ENCODE measurements at places on chromosomes 6 and 20. TPM values are rescaled to one million over a fixed set of nuclear protein-coding genes. Genes with fewer than 3 reads are reported as not detected.

Gene EEF1A2
- 0.47 TPM for total RNA-seq

- no peak for DNase-seq
Observed at GRCh38 chr6:94278146-94278545, 858.8 kb upstream of the EPHA7 start.

DNA sequence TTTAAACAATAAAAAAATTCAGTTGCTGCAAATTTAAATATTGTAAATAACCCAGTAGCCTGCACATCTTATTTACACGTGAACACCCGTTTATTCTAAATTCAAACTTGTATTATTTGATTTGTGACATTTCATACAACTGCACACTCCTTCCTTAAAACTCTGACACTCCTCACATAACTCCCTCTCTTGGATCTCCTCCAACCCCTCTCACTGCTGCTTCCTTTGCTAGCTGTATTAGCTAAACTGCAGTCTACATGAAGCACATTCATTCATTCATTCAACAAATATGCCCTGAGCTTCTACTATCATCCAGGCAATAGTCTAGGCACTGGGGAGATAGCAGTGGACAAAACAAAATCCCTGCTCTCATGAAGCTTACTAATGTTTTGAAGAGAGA is 47.0 kb downstream of the FBXL4 start:
- no peak for DNase-seq

- DNase-seq = no peak
Observed at GRCh38 chr20:45972500-45973183, 639 bp upstream of the ZNF335 start.

- DNase-seq = no peak
Observed at GRCh38 chr6:107129370-107129925, 14.1 kb upstream of the BEND3 start.

Gene EYS
- not detected for total RNA-seq

- no peak for DNase-seq
Observed at GRCh38 chr6:4983322-4983721, 20.5 kb downstream of the RPP40 start.

Gene MATN4
- total RNA-seq = not detected

Gene SRC
- total RNA-seq = 22.8 TPM

Gene OR12D1
- total RNA-seq = not detected

GRCh38 chr6:113291751-113292445 is 565.2 kb upstream of the MARCKS start:
- no peak for DNase-seq

- DNase-seq = no peak
Observed at GRCh38 chr6:109579361-109579760, 96.3 kb upstream of the ZBTB24 start.

GRCh38 chr6:53465732-53466131 is 79.2 kb downstream of the GCLC start:
- no peak for DNase-seq

Gene TENT5A
- total RNA-seq = 6.2 TPM

DNA sequence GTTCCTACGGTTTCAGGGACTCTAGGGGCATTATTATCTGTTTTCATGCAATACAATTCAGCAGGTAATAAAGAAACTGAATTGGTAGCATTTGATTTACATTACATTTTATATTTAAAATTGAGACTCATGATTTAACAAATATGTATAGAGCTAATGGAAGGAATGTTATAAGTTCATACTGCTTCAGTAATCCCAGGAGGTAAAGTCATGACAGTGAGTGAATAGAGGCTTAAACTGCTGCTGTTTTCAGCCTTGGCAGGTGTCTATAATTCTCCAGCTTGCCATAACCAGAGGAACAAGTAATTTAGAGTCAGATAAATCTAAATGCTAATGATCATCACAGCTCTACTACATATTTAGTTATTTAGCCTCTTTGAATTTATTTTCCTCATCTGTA is 360.8 kb upstream of the MANEA start:
- no peak for DNase-seq

Gene GUCA1A
- total RNA-seq = not detected

DNA sequence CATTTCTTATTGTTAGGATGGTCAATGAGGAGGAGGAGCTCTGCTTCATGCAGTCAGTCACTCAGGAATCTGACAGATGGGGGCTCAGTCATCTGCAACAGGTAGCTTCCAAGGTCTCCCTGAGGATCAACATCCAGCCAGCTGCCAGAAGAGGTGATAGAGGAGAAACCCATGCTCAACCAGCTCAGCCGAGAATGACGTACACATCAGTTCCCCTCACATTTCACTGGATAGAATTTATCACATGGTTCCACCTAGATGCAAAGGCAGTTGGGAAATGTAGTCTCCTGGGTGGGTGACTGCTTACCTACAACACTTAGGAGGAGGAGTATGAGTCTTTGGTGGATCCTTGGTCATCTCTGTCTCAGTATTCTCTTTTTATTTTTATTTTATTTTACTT is 144.5 kb downstream of the CEBPB start:
- DNase-seq = no peak

- DNase-seq = no peak
Observed at GRCh38 chr6:92701425-92702096, 717.8 kb downstream of the EPHA7 start.

DNA sequence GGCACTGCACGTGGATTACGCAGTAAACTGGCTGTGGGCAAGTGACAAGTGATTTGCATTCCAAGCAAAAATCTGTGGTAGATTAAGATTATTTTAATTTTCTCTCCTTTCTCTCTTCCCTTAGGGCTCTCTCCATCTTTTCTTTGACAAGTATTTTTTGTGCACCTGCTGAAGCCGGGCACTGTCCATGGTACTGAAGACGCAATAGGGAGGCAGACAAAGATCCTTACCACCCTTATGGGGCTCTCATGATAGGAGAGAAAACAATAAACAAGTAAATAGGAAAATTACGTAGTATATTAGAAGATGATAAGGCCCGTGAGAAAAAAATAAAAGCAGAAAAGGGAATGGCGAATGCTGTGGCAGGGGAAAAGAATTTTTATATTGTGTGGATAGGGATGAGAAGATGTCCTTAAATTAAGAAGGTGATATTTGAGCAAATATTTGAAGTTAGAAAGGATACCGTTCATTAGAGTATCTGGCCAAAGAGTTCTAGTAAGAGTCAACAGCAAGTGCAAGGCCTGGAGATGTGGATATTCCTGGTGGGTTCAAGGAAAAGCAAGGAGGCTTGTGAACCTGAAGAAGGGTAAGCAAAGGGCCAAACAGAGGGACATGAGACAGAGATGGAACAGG is 146.0 kb downstream of the LAMP5 start:
- DNase-seq = no peak

DNA sequence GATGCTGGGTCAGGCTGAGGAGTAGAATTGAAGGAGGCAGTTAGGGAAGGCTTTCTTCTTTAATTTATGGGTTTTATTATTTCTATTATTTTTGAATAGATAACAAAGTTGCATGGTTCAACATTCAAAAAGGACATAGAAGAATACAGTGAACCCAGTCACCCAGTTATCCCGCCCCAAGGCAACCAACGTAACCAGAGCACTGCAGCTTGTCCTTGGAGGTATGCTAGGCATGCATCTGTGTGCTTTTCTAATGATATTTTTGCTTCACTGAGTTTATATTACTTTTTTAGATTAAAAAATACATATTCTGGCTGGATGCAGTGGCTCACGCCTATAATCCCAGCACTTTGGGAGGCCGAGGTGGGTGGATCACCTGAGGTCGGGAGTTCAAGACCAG is 47.4 kb upstream of the DSN1 start:
- DNase-seq = no peak

DNA sequence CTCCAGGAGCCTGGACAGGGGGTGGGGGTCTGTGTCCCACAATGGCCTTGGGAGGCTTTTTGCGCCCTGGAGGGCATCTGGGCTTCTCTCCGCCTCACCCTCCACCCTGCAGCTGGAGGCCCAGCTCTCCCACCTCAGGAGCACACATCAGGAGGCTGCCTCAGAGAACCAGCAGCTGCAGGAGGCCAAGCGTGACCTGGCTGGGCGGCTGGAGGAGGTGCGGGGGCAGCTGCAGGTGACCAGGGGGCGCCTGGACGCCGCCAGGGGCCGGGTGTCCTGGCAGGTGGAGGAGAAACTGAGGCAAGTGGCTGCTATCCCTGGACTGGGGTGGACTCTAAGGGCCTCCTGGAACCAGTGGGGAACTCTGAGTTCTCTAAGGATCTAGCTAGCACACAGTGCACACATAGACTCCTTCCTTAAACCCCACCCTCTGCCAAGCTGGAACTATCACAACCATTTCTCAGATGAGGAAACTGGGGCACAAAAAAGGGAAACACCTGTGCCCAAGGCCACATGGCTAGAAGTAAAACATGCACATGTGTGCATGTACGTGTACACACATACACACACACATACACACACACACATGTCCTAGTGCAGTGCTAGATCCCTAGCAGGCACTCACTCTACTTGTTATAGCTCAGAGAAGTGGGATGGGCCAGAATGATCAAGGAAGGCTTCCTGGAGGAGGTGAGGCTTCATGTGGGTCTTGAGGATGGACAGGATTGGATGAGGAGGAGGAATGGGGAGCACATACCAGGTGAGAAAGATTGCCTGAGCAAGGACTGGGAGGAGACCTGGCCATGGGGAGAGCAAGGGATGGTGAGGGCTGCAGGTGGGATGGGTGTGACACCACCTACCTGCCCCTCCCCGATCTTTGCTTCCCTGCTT is 22.9 kb downstream of the RAB44 start:
- DNase-seq = no peak

Gene PNLDC1
- not detected for total RNA-seq

Gene FAM83B
- total RNA-seq = not detected

DNA sequence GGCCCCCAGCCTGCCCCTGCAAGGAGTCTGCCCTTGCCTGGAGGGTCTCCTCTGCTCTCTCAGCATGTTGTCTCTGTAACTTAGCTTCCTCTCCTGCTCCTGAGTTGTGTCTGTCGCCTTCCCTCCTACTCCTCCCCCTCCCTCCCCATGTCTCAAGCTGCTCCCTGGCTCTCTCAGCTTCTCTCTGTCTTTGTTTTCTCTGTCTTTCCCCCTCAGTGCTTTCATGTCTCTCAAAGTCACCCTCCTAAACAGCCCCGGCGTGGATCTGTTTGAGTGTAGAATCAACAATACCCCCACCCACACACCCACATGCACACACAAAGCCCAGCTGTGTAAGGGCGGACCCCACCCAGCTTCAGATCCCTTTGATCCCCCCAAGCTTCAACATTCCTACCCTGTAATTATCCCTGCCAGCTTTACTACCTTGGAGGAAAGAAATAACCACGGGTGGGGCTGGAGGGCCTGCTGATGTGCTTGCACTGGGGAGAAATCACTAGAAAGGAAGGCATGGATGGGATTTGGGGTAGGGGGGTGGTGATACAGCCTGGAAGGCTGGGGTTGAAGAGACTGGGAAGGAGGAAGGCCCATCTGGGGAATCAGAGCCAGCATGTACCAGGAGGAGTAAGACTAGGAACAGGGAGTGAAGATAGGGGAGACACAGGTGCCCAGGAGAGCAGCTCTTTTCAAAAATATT is 1.0 kb upstream of the LY6G6D start:
- DNase-seq = no peak

- no peak for DNase-seq
Observed at GRCh38 chr20:32524829-32525501, 60.2 kb downstream of the NOL4L start.

- no peak for DNase-seq
Observed at GRCh38 chr6:152085451-152085921, 278.0 kb downstream of the ESR1 start.

DNA sequence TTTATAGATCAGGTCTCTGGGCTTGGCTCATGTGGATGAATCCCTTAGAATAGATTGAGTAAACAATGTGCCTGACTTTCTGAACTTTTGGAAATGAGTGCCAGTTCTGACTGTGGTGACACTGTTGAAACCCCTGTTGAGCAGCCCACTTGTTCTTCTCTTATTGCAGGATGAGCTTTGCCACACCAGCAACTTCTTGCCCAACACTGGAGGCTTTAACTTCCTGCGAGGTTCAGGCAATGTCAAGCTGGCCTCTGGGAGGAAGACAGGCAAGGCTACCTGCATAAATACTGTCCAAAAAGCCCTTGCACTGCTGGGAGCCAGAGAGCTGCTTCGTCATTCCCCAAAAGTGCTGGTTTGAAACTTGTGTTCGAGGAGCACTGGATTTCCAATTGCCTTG is 32.8 kb upstream of the SMIM8 start:
- DNase-seq = no peak

GRCh38 chr6:113651120-113651519 is 206.0 kb upstream of the MARCKS start:
- no peak for DNase-seq

DNA sequence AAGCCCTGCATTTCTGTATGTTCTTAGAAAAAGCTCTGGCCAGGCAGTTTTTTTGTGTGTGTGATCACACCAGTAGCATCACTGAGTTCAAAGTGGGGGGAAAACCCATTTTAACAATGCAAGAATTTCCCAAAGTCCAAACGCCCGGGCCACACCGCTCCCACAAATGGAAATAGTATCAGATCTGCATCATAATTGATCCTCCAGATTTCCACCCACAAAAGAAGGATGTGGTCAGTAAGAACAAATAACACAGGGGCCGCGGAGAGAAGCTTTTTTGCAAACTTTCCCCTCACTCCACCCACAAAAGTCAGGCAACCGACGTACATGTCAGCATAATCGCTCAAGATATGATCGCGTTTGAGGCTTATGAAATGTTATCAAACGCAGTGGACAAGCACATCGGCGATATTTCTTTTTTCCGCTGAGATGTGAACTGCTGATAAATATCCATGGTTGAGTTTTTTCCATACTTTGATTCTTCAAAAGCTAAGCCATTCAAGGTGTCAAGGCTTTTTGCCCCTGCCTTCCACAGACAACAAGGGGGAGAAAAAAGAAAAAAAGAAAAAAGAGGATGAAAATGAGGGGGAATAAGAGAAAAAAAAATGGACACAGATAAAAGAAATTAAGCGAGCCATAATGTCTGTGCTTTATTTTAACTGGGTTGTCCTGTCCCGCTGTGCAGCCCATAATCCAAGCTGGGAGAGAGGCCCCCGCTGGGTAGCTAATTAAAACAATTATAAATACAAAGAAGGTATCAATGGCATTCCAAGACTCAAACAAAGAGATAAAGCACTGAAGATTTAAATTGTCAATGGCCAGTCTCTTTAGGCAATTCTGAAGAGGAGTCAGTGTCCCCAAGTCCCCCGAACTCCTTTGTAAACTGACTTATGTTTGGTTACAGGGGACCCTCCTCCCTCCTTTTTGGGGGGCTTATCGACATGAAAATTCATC is 143.5 kb downstream of the ZFP64 start:
- DNase-seq = no peak

DNA sequence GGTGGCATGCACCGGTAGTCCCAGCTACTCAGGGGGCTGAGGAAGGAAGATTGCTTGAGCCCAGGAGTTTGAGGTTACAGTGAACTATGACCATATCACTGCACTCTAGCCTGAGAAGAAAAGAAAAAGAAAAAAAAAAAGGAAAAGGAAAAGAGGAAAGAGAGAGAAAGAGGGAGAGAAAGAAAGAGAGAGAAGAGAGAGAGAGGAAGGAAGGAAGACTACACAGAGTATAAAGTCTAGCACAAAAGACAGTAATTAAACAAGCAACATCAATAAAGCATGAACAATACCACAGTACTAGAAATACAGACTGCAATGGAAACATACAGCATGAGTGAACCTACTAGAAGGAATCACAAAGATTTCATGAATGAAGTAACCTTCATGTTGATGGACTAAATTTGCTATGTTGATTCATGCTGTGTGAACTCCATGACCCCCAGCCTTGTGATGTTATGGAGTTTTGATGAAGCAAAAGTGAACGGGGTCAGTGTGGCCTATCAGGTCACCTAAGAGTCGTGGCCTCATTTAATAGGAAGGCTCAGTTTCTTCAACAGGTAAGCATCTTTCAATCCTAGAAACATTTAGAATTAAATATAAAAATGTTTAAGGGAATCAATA is 57.6 kb downstream of the NUDT3 start:
- no peak for DNase-seq

All from T-helper 17 cell (primary cell).